ENCODE measurements at places on chromosomes 4 and X. TPM values are rescaled to one million over a fixed set of nuclear protein-coding genes. Genes with fewer than 3 reads are reported as not detected.

Gene SOX3
- total RNA-seq, result not detected

DNA sequence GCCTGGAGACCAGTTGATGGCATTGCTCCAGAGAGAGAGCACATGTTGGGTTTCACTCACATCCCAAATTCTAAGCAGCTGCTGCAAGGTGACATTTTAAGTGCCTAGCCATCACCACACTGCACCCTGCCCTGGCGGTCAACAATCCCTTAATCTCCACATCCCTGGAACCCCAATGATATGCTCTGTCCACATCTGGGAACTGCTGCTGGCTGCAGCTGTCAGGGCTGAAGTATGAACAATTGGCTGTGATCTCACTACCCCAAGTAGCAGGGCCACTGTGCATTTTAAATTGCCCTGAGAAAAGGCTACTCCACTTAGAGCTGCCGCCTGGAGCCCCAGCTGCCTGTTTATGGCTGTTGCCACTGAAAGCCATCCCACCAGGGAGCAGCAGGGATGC, 190.6 kb downstream of the ACTRT1 start:
- no peak for DNase-seq

Gene SPATA18
- 0.34 TPM for total RNA-seq

DNA sequence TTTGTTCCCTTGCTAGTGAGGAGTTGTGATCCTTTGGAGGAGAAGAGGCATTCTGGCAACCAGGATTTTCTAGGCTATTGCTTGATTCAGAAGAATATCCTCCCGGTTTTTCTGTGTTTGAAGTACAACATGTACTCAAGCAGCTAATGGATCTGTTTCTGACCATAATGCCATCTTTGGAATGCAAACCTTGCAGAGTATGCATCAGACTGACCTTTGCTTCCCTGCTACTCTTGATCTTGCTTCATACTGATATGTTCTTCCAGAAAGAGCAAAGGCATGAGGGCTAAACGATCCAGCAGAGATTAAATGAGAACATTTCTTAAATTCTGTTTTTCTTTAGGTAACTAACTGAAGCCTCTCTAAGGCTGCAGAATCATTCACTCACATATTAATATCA, 265.4 kb upstream of the SLC7A11 start:
- DNase-seq, result no peak

- no peak for DNase-seq
Observed at GRCh38 chr4:97582890-97583289, 560.4 kb downstream of the STPG2 start.

- no peak for DNase-seq
Observed at GRCh38 chrX:153641627-153642026, 5.4 kb upstream of the DUSP9 start.

- DNase-seq, result no peak
Observed at GRCh38 chr4:135201081-135201480, 999.5 kb upstream of the PABPC4L start.
